ENCODE measurements at places on chromosomes 4 and X.

DNA sequence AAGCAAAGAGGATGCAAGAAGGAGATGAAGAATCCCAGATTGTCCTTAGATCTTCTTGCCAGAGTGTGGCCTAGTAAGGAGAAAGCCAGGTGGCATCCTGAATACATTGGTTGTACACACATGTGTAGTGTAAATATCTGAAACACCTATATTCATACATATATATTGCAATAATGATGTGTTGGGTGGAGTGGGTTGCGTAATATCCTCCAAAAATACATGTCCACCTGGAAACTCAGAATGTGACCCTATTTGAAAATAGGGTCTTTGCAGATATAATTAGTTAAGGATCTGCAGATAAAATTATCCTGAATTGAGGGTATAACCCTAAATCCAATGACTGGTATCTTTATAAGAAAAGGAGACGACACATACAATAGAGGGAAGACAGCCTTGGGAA lies 216.3 kb downstream of the NLGN4X start:
- DNase-seq = no peak

DNA sequence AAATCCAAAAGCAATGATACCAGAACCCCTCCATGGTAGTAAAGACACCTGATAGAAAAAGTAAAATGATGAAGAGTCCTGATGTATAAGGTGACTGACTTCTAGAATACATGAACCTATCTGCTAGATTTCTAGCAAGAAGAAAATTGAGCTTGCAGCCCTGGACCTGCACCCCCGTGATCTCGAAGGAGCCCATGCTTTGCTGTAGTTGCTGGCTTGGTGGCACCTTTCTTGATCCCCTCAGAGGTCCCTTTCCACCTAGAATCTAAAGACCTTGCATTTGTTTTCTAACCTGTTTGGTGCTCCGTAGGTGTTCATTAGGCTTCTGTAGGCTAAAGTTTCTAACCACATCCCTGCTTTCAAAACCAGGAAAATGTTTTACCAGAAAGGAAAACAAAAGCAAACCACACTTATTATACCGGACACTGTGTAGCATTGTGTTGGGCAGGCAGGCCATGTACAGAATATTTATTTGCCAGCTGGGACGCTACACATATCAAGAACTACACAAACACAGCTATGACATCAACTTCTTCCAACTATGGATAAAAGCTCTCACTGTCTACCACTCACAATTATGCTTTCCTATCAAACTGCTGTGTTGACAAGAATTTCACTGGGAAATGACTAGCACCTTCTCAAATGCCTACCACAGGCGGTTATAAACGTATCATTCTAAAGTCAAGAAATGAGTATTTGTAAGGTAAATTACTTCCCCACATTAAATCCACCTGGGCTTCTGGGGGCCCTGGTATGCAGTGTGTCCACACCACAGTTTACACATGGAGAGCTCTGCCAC lies 316.2 kb downstream of the UNC5C start:
- no peak for DNase-seq

DNA sequence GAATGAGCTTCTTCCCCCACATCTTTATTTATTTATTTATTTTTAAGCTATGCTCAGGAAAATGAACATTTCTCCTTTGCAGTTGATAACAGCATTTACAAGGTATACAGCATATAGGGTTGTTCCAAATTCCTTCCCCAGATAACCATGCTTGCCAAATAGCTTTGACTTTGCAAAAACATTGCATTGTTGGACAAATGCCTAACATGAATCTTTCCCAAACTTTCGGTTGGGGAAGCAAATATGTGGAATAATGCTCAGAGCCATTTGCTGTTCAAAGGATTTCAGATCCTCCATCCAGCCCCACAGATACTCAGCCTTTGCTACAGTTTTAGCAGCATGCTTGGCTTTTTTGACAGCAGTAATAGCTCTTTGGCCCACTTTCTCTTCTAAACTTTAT lies 127.2 kb upstream of the AGA start:
- DNase-seq = no peak

GRCh38 chr4:174317531-174317930 lies 33.8 kb downstream of the CEP44 start:
- no peak for DNase-seq

DNA sequence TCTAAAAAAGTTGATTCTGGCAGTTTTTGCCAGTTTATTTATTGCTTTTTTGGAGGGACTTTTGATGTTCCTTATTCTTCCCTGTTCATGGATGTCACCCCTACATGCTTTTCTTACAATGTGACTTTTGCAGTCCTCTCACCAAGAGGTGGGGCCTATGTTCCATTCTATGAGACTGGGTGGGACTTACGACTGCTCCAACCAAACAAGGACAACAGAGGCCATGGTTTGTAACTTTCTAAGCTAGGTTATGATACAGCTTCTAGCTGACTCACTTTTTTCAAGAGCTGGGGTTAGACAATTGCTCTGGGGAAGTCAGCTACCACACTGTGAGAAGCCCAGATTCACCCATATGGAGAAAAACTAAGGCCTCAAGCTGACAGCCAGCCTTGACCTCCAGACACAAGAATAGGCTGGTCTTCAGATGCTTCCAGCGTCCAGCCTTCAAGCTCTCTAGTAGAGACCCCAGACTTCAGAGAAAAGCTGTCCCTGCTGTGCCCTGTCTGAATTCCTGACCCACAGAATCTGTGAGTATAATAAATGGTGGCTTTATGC lies 39.5 kb downstream of the ENOPH1 start:
- no peak for DNase-seq

DNA sequence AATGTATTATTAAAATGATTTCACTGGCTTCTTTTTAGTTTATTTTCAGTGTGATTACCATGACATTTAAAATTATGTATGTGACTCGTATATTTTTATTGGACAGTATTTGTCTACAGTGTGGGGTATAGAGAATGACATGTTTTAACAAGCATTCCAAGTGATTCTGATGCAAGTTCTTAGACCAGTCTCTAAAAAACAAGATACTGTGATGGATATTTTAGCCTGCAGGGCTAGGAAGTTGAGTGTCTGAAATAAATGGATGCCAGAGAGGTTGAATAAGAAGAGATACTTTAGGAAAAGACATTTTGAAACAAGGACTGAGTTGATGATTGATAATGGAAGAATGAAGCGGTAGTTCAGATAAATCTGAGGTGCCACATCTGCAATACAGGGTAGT lies 3.5 kb upstream of the MAD2L1 start:
- DNase-seq = no peak

- no peak for DNase-seq
These were observed 131.6 kb upstream of the STIM2 start for GRCh38 chr4:26729027-26729426.

- no peak for DNase-seq
These were observed 453.9 kb downstream of the PDHA2 start for GRCh38 chr4:96293806-96294205.

DNA sequence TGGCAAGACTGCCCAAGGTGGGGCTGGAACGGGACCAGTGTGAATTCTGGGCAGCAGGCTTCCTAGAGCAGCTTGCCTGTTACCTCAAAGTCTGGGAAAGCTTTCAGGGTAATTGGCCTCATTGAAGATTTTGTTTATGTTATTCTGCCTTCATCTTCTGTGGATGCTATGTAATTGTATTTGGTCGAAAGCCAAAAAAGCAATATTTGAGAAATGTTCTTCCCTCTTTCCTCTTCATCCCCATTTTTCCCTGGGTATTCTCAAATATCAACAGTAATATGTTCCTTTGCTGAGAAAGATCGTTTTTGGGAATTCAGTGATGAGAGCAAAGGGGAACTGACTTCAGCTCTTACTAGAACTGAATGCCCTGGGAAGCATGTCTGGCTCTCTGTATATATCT lies 12.9 kb downstream of the TMEM131L start:
- DNase-seq = no peak

DNA sequence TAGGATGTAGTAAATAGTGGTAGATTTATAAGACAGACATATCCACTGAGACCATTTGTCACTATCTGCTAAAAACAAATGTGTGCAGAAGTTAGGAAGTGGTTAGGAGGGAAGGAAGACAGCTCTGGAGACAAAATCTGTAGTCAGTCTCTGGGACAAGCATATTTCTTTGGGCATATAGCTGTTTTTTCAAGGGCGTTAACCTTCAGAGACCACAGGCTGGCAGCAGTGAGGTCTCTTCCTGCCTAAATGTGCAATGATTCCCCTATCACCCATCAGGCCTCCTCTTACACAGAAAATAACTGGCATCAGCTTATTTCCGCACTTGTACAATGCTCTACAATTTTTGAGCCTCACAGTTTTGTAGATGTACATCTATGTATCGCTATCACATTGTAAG lies 6.5 kb downstream of the TMEM150C start:
- no peak for DNase-seq

- no peak for DNase-seq
These were observed 835 bp downstream of the TMEM185A start for GRCh38 chrX:149630681-149631233.

- no peak for DNase-seq
These were observed 920 bp downstream of the HTT-AS start for GRCh38 chr4:3073158-3074077.

GRCh38 chr4:113293674-113294073 lies 244.2 kb downstream of the ANK2 start:
- no peak for DNase-seq

- DNase-seq = no peak
These were observed 6.9 kb downstream of the SMARCA1 start for GRCh38 chrX:129516402-129516801.

DNA sequence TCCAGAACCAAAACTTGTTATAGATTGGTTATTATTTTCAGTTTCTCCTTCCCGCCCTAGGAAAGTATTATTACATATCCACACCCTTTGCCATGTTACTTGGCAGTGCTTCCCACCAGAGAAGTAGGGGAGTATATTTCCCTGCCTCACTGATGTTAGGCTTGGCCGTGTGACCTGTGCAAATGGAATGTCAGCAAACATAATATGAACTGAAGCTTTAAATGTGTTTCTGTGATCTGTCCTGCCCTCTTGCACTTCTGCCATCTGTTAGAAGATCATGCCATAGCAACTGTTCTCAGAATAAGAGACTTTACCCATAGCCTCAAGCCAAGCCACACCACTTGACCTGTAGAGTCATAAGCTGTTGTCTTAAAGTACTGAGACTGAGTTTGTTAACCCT lies 36.7 kb upstream of the NEUROG2 start:
- DNase-seq = no peak

- DNase-seq = no peak
These were observed 2137.1 kb upstream of the TENM3 start for GRCh38 chr4:180106122-180106521.

- no peak for DNase-seq
These were observed 352.1 kb downstream of the KCNIP4 start for GRCh38 chr4:21596521-21596920.

DNA sequence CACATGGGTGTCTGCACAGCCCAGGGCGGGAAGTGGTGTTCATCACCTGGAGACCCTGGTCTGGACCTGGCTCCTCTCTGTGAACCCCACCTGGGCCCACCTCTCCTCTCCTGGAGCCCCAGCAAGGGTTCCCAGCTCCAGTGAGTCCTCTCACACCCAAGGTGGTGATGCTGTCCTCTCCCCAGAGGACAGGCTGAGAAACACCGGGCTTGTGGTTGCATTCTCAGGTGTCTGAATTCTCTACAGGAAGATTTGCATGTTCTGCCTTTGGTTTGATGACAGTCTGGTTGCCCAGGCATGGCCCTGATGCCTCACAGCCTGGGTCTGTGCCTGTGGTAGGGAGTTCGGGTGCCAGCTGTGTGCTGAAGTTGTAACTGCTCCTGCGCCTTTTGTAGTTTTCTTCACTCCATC lies 3.8 kb downstream of the MAEA start:
- no peak for DNase-seq

DNA sequence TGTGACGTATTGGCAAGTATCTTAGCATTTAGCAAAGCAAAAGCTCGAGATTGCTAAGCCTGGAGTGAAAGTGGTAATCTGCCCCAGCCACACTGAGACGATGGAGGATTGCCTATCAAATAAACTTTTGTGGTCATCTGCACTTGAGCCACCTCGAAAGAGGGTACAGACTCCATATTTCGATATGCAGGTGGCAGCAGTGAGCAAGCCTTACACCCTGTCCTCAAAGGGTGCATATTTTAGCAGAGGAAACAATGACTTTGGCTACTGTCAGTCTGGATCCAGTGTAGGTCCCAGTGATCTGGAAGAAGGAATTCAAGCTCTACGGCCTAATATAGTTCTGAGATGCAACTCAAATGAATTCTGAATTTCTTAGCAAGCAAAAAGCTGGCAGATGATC lies 153.9 kb downstream of the ATG4A start:
- DNase-seq = no peak

- DNase-seq = no peak
These were observed 1133.5 kb downstream of the FAT4 start for GRCh38 chr4:126448086-126448845.

DNA sequence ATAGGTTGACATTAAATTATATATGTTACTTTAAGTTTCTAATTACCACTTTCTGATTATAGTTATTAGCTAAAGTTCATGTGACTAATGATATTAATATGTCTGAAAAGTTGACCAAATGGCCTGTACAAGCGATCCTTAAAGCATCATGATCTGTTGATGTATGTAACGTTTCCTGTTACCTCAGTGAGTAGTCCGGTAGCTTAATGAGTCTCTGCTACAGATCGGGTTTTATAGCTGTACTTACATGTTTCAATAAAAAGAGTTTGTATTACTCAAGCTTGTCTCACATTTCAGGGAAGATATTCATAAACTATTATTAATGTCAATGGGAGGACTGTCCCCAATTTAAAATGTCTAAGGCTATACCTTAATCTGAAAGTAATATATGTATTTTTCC lies 246.3 kb downstream of the PPP3CA start:
- no peak for DNase-seq

GRCh38 chr4:74292111-74292870 lies 16.0 kb upstream of the EPGN start:
- no peak for DNase-seq

GRCh38 chrX:38651625-38652601 lies 90.6 kb downstream of the TSPAN7 start:
- no peak for DNase-seq

DNA sequence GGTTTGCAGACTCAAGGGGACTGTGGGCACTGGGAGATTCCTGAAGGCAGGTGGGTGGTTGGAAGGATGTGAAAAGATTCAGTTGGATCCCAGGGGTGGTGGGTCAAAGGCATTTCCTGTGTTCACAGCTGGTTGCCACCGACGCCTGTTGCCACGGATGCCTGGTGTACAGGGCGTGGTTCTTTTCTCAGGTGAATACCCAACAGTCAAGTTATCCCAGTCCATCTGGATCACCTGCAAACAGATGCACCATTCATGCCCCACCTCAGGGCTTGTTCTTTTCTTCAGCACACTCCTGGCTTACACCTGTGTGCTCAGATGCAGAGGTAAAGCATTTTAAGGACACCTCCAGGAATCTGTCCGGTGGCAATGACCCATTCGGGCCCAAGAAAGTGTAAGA lies 55.8 kb upstream of the SHOX start:
- DNase-seq = no peak

GRCh38 chrX:112761242-112762207 lies 79.1 kb downstream of the AMOT start:
- no peak for DNase-seq
